Esophagus muscularis mucosa (tissue), 4 donors: ENCODE measurements at places on chromosomes 16 and 17. TPM values are rescaled to one million over a fixed set of nuclear protein-coding genes. Genes with fewer than 3 reads are reported as not detected.

- H3K4me3 ChIP-seq, result no peak overlapping the region
- DNase-seq, result no peak
- no peaks in the 10 kb centered on the region for H3K36me3 ChIP-seq
- H3K27me3 ChIP-seq, result no peaks in the 10 kb centered on the region
- peaks cover 3% of the 10 kb centered on the region for H3K4me1 ChIP-seq
Measured at GRCh38 chr17:37368577-37368976, 7.2 kb upstream of the C17orf78 start.

DNA sequence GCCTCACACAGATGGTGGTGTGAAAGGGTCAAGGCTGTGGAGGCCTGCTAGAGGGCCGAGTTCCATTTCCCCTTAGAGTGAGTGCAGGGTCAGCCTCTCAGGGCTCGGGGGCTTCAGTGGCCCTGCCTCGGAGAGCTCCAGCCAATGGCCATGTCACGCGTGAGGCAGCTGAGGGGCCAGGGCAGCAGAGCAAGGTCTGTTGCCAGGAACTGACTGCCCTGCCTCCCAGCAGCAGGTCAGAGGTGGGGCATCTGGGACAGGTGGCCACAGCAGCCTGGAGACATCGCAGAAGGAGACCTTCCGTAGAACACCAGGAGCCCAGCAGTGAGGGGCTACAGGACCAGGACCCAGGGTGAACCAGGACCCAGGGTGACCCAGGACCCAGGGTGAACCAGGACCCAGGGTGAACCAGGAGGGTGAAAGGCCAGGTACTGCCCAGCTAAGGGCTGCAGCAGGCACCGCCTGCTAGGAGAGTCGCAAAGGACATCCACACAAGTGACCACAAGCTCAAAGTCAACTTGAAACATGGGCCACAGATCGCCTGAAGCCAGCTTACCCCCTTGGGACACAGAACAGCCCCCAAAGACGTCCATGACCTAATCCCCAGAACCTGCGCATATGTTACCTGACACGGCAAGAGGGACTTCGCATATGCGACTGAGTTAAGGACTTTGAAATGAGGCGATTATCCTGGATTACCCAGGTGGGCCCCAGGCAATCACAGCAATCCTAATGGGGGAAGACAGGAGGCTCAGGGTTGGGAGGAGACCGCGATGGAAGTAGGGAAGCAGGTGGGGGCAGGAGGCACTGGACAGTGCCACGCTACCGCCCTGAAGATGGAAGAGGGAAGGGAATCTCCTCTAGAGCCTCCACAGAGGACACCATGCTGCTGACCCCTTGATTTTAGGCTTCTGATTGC is 4.8 kb upstream of the MEAK7 start:
- DNase-seq, result no peak
- H3K36me3 ChIP-seq, result no peaks in the 10 kb centered on the region
- H3K27ac ChIP-seq, result no peak overlapping the region
- no peak overlapping the region for H3K4me3 ChIP-seq
- H3K27me3 ChIP-seq, result no peaks in the 10 kb centered on the region

DNA sequence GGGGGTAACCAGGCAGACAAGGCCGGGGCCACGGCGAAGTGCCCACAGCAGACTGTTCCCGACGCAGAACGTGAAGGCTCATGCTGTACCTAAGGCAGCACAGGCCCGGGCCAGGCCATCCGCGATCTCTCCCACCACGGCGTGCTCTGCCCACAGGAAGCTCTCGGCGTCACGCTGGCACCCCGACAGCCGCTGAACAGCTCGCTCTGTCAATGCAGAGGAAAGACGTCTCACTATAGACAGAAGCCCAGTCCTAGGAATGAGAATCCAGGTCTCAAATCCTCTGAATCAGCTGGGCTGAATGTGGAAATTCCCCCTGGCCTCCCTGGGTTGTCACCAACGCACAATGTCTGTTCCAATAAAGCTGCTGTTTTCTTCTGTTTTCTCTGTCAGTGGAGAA is 21.4 kb downstream of the SERPINF1 start:
- peak overlapping the region; percentile 83 for H3K27ac ChIP-seq
- no peaks in the 10 kb centered on the region for H3K27me3 ChIP-seq
- peaks cover 53% of the 10 kb centered on the region for H3K4me1 ChIP-seq
- no peak for DNase-seq
- H3K4me3 ChIP-seq, result peak overlapping the region; percentile 19

GRCh38 chr17:17940441-17940911 is 31.7 kb downstream of the TOM1L2 start:
- H3K36me3 ChIP-seq, result no peaks in the 10 kb centered on the region
- no peaks in the 10 kb centered on the region for H3K27me3 ChIP-seq
- H3K27ac ChIP-seq, result peak overlapping the region; percentile 48

GRCh38 chr17:45143767-45144198 is 4.5 kb upstream of the HEXIM1 start:
- peaks cover 5% of the 10 kb centered on the region for H3K36me3 ChIP-seq
- peak overlapping the region; percentile 63 for H3K4me3 ChIP-seq
- DNase-seq, result peak; percentile 98
- H3K27ac ChIP-seq, result peak overlapping the region; percentile 96
- H3K4me1 ChIP-seq, result peaks cover 44% of the 10 kb centered on the region

DNA sequence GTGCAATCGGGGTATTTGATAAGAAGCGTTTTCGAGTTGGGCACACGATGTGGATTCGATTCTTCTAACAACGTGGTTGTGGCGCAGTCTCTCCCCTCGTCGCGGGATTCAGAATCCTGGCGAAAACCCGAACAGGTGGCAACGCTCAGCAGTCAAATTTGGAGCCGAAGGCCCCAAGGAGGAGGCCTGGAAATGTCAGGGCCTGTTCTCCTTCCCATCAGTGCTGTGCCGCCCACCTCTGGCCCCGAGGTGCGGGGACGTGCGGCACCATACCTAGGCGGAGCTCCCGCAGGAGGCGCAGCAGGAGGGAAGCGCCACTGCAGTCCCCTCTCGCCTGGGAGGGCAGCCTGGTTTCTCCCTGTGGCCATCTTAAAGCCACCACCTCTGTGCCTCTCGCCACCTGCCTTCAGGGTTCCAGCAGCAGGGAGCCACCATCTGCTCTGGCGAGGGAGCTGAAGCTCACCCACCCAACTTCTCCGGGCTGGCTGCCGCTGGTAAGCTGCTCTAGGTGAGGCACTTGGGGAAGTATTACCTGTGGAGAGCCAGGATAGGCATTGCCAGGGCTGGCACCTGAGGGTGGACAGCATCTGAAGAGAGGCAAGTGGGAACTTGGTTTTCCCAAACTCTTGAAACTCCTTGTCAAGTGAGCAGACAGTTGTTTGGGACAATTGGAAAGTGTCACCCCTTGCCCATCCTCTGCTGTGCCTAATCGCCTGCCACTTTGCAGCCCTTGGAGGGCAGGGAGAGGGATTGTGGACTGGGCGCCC is 2.6 kb upstream of the AATF start:
- no peak for DNase-seq
- H3K4me1 ChIP-seq, result peaks cover 50% of the 10 kb centered on the region
- no peaks in the 10 kb centered on the region for H3K36me3 ChIP-seq
- H3K27me3 ChIP-seq, result peaks cover 29% of the 10 kb centered on the region

DNA sequence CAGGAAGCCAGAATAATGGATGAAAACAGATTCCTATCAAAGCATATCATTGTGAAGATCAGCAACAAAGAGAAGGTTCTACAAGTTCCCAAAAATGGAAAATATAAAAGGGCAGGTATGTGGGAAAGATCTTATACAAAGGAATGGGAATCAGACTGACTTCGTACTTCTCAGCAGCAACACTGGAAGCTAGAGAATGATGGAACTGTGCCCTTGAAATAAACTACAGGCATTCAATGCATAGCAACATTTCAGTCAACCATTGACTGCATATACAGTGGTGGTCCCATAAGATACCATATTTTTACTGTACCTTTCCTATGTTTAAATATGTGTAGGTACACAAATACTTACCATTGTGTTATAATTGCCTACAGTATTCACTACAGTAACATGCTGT is 30.3 kb upstream of the RAI1 start:
- no peak for DNase-seq
- H3K4me1 ChIP-seq, result no peaks in the 10 kb centered on the region
- peaks cover 4% of the 10 kb centered on the region for H3K27me3 ChIP-seq
- no peak overlapping the region for H3K27ac ChIP-seq

GRCh38 chr17:48625495-48626244 is 488 bp downstream of the HOXB9 start:
- peaks cover 26% of the 10 kb centered on the region for H3K4me1 ChIP-seq
- H3K27ac ChIP-seq, result no peak overlapping the region
- peak overlapping the region; percentile 41 for H3K4me3 ChIP-seq
- no peaks in the 10 kb centered on the region for H3K36me3 ChIP-seq
- H3K27me3 ChIP-seq, result peaks cover 100% of the 10 kb centered on the region

GRCh38 chr16:35449663-35450062 is 1990.3 kb downstream of the TP53TG3F start:
- H3K27me3 ChIP-seq, result no peaks in the 10 kb centered on the region
- no peaks in the 10 kb centered on the region for H3K36me3 ChIP-seq
- H3K4me1 ChIP-seq, result no peaks in the 10 kb centered on the region
- no peak overlapping the region for H3K27ac ChIP-seq

GRCh38 chr17:76088041-76088867 is 9.3 kb downstream of the ZACN start:
- H3K27ac ChIP-seq, result no peak overlapping the region
- H3K36me3 ChIP-seq, result peaks cover 72% of the 10 kb centered on the region
- DNase-seq, result no peak
- no peaks in the 10 kb centered on the region for H3K4me1 ChIP-seq
- no peak overlapping the region for H3K4me3 ChIP-seq

DNA sequence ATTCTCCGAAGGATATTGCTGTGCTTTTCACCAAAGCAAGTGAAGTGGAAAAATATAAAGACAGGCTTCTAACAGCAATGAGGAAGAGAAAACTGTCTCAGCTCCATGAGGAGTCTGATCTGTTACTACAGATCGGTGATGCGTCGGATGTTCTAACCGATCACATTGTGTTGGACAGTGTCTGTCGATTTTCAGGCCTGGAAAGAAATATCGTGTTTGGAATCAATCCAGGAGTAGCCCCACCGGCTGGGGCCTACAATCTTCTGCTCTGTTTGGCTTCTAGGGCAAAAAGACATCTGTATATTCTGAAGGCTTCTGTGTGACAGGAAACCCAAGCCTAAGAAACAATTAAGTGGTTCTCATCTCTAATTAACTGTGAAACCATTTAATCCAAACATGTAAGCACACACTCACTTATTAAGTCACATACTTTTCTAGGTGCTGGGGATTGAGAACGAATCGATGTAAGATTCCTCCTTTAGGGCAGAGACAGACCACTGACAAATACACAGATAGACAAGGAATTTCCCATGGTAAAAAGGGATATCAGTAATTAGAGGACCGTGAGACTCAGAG is 22.8 kb downstream of the SLFN5 start:
- H3K36me3 ChIP-seq, result peaks cover 43% of the 10 kb centered on the region
- peak; percentile 47 for DNase-seq
- no peaks in the 10 kb centered on the region for H3K4me1 ChIP-seq
- no peak overlapping the region for H3K27ac ChIP-seq

- DNase-seq, result no peak
- H3K27ac ChIP-seq, result no peak overlapping the region
- no peaks in the 10 kb centered on the region for H3K27me3 ChIP-seq
- no peak overlapping the region for H3K4me3 ChIP-seq
- H3K4me1 ChIP-seq, result no peaks in the 10 kb centered on the region
Measured at GRCh38 chr17:66750116-66750515, 84.8 kb upstream of the CACNG5 start.

- H3K27ac ChIP-seq, result no peak overlapping the region
- no peak for DNase-seq
- peaks cover 25% of the 10 kb centered on the region for H3K4me1 ChIP-seq
- H3K27me3 ChIP-seq, result no peaks in the 10 kb centered on the region
- no peak overlapping the region for H3K4me3 ChIP-seq
Measured at GRCh38 chr17:57331423-57331822, 75.1 kb downstream of the MSI2 start.

- H3K4me3 ChIP-seq, result no peak overlapping the region
- DNase-seq, result no peak
- H3K4me1 ChIP-seq, result no peaks in the 10 kb centered on the region
- H3K27me3 ChIP-seq, result no peaks in the 10 kb centered on the region
- no peaks in the 10 kb centered on the region for H3K36me3 ChIP-seq
Measured at GRCh38 chr17:16968786-16969185, 3.1 kb downstream of the TNFRSF13B start.

GRCh38 chr17:61309362-61310256 is 90.0 kb upstream of the TBX2 start:
- H3K4me3 ChIP-seq, result no peak overlapping the region
- no peaks in the 10 kb centered on the region for H3K27me3 ChIP-seq
- DNase-seq, result no peak
- no peaks in the 10 kb centered on the region for H3K36me3 ChIP-seq

GRCh38 chr16:77840093-77840492 is 51.7 kb downstream of the VAT1L start:
- H3K4me3 ChIP-seq, result no peak overlapping the region
- no peaks in the 10 kb centered on the region for H3K36me3 ChIP-seq
- no peak overlapping the region for H3K27ac ChIP-seq
- H3K27me3 ChIP-seq, result no peaks in the 10 kb centered on the region

DNA sequence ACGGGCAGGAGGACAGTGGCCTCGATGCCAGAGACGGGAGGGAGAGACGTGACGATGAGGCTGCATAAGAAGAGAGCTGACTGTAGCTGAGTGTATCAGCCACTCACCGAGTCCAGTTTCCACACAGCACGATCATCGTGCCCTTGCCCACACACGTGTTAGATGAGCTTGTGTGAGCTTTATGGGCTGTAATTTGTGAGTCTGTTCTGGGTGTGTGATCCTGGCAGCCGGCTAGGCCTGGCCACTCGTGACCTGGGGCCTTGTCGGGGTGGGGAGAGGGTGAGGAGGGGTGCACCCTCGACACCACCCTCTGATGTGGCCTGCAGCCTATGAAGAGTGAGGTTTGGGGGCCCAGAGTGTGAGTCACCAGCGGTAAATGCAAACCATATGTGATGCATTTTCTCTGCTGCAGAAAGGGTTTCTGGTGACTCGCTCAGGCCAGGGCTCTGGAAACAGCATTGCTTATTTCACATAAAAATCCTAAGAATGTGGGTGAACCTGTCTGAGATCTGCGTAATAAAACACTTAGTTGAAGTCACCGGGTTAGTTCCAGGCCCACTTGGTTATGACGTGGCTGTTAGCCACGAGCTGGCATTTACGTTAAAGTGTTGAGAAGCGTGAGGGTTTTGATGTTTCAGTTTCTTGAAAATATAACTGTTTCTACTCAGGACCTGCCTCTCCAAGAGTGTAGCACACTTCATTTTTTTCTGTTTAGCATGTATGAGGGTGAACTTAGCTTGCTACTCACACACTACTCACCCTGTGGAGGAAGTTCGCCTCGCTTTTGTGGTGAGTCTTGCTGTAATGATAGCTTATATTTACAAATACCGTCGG is 4.2 kb downstream of the METRNL start:
- H3K36me3 ChIP-seq, result peaks cover 5% of the 10 kb centered on the region
- H3K27me3 ChIP-seq, result no peaks in the 10 kb centered on the region
- H3K4me3 ChIP-seq, result no peak overlapping the region
- peak overlapping the region; percentile 94 for H3K27ac ChIP-seq
- peaks cover 72% of the 10 kb centered on the region for H3K4me1 ChIP-seq

DNA sequence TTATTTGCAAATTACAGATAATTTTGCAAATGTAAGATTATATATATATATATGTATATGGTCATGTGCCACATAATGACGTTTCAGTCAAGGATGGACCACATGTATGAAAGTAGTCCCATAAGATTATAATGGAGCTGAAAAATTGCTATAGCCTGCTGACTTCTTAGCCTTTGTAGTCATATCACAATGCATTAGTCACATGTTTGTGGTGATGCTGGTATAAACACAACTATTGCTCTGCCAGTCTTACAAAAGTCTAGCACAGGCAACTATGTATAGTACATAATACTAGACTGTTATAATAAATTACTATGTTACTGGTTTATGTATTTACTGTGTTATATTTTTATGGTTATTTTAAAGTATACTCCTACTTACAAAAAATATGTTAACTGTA is 444.3 kb downstream of the KCNJ2 start:
- H3K36me3 ChIP-seq, result no peaks in the 10 kb centered on the region
- H3K4me1 ChIP-seq, result no peaks in the 10 kb centered on the region

The ATAD5 gene
- total RNA-seq, result 0.46 TPM

The PRR29 gene
- not detected for total RNA-seq

The FOXF1 gene
- 94.5 TPM for total RNA-seq

The HBA1 gene
- 906 TPM for total RNA-seq

The CDRT15 gene
- total RNA-seq, result not detected

The CCL4L2 gene
- not detected for total RNA-seq

The SNAI3 gene
- 0.26 TPM for total RNA-seq
